ENCODE measurements at places on chromosomes 13 and 19. TPM values are rescaled to one million over a fixed set of nuclear protein-coding genes. Genes with fewer than 3 reads are reported as not detected.

Gene GJB6
- not detected for total RNA-seq

Gene CGB7
- not detected for total RNA-seq

Gene OR10H4
- total RNA-seq = not detected

Gene C19orf33
- 1.8 TPM for total RNA-seq

Gene NKG7
- 0.76 TPM for total RNA-seq

Gene CCDC70
- total RNA-seq = not detected

Gene MIER2
- total RNA-seq = 28.8 TPM

Gene EDNRB
- total RNA-seq = 8.7 TPM

DNA sequence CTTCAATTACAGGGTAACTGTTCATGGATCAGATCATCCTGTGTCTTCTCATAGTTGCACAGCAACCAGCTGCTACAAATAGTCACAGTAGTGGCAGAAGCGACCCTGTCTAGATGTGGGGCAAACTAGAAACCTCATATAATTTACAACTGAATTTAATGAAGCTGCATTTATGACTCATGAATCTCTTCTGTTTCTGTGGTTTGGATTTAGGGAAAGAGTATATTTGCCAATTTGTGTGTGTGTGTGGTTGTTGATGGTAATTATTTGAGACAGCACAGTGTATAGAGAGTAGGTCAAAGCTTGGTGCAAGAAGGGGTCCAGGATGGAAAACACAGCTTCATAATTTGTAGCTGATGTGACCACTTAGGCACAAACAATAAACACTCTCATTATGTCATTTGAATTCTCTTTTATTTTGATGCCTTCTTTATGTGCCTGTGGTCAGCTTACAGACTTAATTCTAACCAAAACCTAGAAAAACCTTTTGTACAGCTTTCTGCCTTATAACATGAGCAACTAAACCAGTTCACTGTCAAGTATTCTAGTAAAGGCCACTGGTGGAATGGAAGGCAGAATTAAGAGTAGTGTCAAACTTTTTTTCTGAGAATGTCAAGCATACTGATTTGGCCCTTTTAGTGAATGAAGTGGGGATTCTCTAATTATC, 218.1 kb downstream of the TBC1D4 start:
- DNase-seq = no peak
- H3K27ac ChIP-seq = no peak overlapping the region
- H3K4me3 ChIP-seq = no peak overlapping the region
- no peaks in the 10 kb centered on the region for H3K27me3 ChIP-seq
- H3K4me1 ChIP-seq = no peaks in the 10 kb centered on the region

DNA sequence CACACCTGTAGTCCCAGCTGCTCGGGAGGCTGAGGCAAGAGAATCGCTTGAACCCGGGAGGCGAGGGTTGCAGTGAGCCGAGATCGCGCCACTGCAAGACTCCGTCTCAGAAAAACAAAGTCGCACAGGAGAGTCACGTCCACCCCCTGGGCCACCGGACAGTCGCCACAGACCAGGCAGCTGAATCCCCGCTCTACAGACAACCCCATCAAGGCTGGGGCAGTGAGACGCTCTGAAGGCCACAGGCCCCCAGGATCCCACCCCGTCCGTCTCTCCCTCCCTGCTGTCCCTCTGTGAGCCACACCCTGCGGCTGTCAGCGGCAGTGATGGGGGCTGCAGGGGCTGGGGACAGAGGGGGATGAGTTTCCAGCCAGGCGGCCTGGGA, 15.5 kb upstream of the PTBP1 start:
- DNase-seq = no peak
- H3K4me3 ChIP-seq = no peak overlapping the region
- no peaks in the 10 kb centered on the region for H3K36me3 ChIP-seq
- H3K27ac ChIP-seq = no peak overlapping the region
- peaks cover 4% of the 10 kb centered on the region for H3K4me1 ChIP-seq

DNA sequence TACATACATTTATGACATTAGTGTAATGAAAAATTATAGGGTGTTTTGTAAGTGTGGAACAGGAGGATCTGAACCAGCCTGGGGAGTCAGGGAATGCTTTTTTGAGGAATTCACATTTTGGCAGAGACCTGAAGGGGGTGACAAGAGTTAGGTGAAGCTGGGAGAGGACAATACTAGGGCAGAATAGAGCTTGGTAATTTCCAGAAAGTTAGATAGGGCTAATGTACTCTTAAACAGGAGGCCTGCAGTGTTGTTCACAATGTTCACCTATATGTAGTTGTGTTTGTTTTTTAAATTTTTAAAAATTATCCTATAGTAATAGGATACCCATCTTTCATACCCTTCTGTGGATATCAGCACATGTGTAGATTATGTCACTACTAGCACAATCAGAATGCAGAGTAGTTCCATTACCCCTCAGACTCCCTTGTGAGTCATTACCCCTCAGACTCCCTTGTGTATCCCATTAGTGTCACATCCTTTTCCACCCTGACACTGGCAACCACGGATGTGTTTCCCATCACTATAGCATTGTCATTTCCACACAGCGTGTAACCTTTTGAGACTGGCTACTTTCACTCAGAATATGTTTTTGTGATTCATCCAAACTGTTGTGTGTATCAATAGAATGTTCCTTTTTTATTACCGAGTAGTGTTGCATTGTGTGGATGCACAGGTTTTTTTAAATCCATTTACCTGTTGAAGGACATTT, 43.1 kb downstream of the PCCA start:
- no peak overlapping the region for H3K27ac ChIP-seq
- H3K4me1 ChIP-seq = peaks cover 5% of the 10 kb centered on the region
- H3K36me3 ChIP-seq = no peaks in the 10 kb centered on the region
- no peaks in the 10 kb centered on the region for H3K27me3 ChIP-seq
- DNase-seq = no peak

DNA sequence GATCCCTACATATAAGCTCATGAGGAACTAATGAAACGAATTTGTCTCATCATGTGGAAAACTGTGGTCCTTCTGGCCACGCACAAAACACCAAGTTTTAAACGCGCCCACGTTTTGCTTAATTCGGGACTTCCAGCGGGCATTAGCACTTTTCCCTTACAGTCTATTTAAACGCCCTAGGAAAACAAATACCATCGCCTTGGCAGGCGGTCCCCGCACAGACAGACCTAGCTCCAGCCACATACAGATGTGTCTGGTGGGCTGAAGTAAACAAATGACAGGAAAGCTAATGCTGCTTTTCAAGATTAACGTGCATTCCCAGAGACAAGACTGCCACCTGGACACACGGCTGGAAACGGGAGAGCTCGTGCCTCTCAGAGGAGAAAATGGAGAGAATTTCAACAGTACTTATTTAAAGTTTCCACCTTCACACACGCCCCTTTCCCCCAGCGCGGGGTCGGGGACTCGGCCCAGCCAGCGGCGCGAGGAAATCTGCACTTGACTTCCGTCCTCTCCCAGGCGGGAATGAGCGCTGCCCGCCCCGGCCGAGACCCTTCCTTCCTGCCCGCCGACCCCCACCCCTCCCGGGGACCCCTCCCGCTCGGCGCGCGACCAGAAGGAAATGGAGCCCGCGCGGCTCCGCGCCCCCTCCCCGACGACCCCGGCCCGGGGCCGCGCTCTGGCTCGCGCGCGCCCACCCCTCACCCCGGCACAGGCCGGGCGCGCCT, 931 bp downstream of the USP12 start:
- no peaks in the 10 kb centered on the region for H3K27me3 ChIP-seq
- H3K36me3 ChIP-seq = no peaks in the 10 kb centered on the region
- peak overlapping the region; percentile 80 for H3K4me3 ChIP-seq
- peak overlapping the region; percentile 92 for H3K27ac ChIP-seq

DNA sequence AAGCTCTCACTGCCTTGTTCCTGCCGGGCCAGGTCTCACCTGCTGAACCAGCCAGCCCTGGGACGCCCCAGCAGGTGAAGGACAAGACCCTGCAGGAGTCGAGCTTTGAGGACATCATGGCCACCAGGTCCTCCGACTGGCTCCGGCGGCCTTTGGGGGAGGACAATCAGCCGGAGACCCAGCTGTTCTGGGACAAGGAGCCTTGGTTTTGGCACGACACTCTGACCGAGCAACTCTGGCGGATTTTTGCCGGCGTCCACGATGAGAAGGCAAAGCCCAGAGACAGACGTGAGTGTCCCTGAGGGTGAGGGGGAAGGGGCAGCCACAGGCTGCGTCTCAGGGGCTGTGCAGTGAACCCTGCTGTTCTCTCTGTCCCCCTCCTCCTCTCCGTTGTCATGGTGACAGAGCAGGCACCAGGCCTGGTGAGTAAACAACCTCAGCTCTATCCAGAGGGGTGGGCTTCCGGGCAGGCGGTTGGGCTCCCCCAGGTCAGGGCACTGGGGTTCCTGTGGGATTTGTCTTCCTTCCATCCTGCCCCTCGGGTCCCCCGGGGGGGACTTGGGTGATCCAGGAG, 9.7 kb downstream of the TLE6 start:
- no peaks in the 10 kb centered on the region for H3K36me3 ChIP-seq
- H3K27me3 ChIP-seq = no peaks in the 10 kb centered on the region
- peaks cover 11% of the 10 kb centered on the region for H3K4me1 ChIP-seq
- no peak overlapping the region for H3K27ac ChIP-seq
- H3K4me3 ChIP-seq = no peak overlapping the region

- no peak for DNase-seq
- H3K36me3 ChIP-seq = no peaks in the 10 kb centered on the region
- no peaks in the 10 kb centered on the region for H3K27me3 ChIP-seq
- no peak overlapping the region for H3K27ac ChIP-seq
- peaks cover 1% of the 10 kb centered on the region for H3K4me1 ChIP-seq
- H3K4me3 ChIP-seq = no peak overlapping the region
These were observed 31.5 kb upstream of the MAP3K10 start for GRCh38 chr19:40159744-40160143.

DNA sequence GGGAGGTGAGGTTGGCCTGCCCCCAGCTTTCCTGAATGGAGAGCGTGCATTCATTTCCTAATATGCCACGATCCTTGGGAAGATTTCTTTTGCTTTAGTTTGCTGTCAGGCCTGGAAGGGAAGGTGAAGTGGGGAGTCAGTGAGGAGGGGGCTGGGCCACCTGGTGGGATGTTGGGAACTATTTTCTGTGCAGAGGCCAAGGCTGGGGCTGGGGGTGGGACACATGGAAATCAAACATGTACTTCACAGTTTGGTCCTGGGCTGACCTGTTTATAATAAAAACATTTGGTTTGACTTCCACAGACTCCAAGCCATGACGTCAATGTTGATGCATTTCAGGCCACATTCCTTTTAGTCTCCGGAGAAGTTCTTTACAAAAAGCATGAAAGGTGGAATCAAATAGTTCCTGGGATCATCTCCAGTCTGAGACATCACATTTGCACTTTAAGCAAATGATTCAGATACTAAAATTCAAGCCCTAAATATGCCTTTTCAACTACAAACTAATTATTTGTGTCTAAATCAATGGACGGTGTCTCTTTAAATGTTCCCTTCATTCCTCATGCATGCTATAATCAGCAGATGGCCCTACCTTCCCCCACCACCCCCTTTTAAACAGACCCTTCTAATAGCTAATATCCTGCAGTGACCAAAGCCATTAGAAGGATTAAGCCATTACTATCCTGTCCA, 41.5 kb upstream of the MEDAG start:
- no peaks in the 10 kb centered on the region for H3K36me3 ChIP-seq
- H3K27ac ChIP-seq = peak overlapping the region; percentile 65
- H3K4me3 ChIP-seq = no peak overlapping the region

- no peak overlapping the region for H3K4me3 ChIP-seq
- DNase-seq = no peak
- no peak overlapping the region for H3K27ac ChIP-seq
- no peaks in the 10 kb centered on the region for H3K36me3 ChIP-seq
These were observed 136.4 kb upstream of the HTR2A start for GRCh38 chr13:47033216-47033615.

DNA sequence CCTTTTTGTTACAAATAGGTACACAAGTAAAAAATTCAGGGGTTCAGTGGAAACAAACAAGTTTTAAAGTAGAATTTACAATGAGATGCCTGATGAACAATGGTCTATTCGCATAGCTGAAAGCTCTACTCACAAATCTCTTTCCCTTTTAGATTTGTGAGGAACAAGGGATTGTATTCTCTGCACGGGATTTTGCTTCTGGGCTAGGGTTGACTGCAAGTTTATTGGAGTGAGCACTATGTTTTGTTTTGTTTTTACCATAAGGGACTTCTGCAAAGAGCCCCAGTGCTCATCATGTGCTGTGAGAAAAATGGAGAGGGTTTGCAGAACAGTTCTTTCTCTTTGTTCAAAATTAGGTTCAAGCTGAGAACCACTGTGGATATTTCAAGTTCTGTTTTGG, 160.5 kb downstream of the DLEU7 start:
- H3K27me3 ChIP-seq = no peaks in the 10 kb centered on the region
- no peaks in the 10 kb centered on the region for H3K36me3 ChIP-seq
- no peak overlapping the region for H3K4me3 ChIP-seq
- H3K4me1 ChIP-seq = no peaks in the 10 kb centered on the region
- no peak overlapping the region for H3K27ac ChIP-seq

- H3K36me3 ChIP-seq = no peaks in the 10 kb centered on the region
- peaks cover 28% of the 10 kb centered on the region for H3K4me1 ChIP-seq
- H3K27ac ChIP-seq = no peak overlapping the region
- DNase-seq = no peak
- H3K4me3 ChIP-seq = no peak overlapping the region
These were observed 90.5 kb downstream of the STK24 start for GRCh38 chr13:98486412-98486811.

- peak; percentile 38 for DNase-seq
- no peaks in the 10 kb centered on the region for H3K27me3 ChIP-seq
- H3K27ac ChIP-seq = peak overlapping the region; percentile 8
- no peaks in the 10 kb centered on the region for H3K4me1 ChIP-seq
- no peaks in the 10 kb centered on the region for H3K36me3 ChIP-seq
These were observed 9.6 kb downstream of the CAPN12 start for GRCh38 chr19:38734426-38735256.

DNA sequence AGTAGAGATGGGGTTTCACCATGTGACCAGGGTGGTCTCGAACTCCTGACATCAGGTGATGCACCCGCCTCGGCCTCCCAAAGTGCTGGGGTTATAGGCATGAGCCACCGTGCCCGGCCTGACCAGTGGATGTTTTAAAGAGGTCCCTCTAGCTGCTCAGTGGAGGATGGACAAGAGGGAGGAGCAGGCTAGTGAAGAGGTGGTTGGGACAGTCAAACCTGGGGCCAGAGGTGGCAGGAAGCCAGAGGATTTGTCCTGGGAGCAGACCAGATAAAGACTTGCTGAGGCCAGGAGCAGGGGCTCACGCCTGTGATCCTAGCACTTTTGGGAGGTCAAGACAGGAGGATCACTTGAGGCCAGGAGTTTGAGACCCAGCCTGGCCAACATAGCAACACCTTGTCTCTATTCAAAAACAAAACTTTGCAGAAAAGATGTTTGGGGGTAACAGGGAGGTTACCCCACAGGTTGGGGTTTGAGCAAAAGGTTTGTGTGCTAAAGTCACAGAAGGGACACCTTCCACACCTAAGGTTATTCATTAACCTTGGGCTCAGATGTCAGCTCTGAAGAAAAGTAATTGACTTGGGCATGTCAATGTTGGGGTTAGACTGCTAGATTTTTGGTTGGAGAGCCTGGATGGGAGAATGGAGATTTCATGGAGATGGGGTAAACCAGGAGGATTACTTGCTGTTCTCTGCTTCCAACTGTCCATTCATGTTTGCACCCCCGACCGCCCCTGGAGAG, 9.0 kb downstream of the BCAM start:
- no peaks in the 10 kb centered on the region for H3K36me3 ChIP-seq
- H3K27me3 ChIP-seq = no peaks in the 10 kb centered on the region
- H3K4me3 ChIP-seq = no peak overlapping the region
- H3K4me1 ChIP-seq = peaks cover 9% of the 10 kb centered on the region

- H3K27ac ChIP-seq = peak overlapping the region; percentile 62
- no peaks in the 10 kb centered on the region for H3K27me3 ChIP-seq
- H3K4me1 ChIP-seq = no peaks in the 10 kb centered on the region
- H3K36me3 ChIP-seq = no peaks in the 10 kb centered on the region
- peak overlapping the region; percentile 84 for H3K4me3 ChIP-seq
These were observed 867 bp downstream of the ZNF546 start for GRCh38 chr19:39997638-39998216.

- no peak for DNase-seq
- no peaks in the 10 kb centered on the region for H3K4me1 ChIP-seq
- H3K27me3 ChIP-seq = no peaks in the 10 kb centered on the region
- no peak overlapping the region for H3K4me3 ChIP-seq
- no peak overlapping the region for H3K27ac ChIP-seq
These were observed 20.1 kb upstream of the CAMSAP3 start for GRCh38 chr19:7575434-7576040.

All from ovary (tissue), 10 donors.